NCI-H460 (cell line): ENCODE measurements at places on chromosomes 12 and 14. TPM values are rescaled to one million over a fixed set of nuclear protein-coding genes. Genes with fewer than 3 reads are reported as not detected.

- no peak for DNase-seq
These were observed 8.8 kb downstream of the DENND5B start for GRCh38 chr12:31582155-31582554.

- DNase-seq: no peak
These were observed 44.3 kb downstream of the SUDS3 start for GRCh38 chr12:118420673-118421072.

GRCh38 chr14:65184032-65184764 is 81.9 kb upstream of the MAX start:
- DNase-seq: no peak

- no peak for DNase-seq
These were observed 13.8 kb downstream of the CLMN start for GRCh38 chr14:95305940-95306339.

The OTOGL gene
- total RNA-seq: 2.9 and 3.4 TPM in 2 replicates
